ENCODE measurements at places on chromosomes 12 and 14.

DNA sequence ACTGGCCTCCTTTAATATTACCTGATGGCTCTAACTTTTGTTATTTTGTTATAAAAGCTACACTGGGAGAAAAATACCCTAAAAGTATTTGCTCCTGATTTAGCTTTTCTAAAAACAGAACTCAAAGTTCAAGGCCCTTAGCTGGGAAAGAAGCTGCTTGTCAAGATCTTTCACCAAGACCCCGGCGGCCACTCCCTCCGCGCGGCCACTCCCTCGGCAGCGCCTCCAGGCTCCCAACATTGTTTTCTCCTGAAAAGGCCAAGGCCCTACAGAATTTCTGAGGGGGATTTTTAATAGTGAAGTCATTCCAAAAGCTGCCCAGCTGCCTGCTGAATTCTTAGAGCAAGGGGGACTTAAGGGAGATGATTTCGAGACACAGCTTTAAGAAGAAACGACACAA, 96.4 kb downstream of the NTN4 start:
- DNase-seq, result no peak

DNA sequence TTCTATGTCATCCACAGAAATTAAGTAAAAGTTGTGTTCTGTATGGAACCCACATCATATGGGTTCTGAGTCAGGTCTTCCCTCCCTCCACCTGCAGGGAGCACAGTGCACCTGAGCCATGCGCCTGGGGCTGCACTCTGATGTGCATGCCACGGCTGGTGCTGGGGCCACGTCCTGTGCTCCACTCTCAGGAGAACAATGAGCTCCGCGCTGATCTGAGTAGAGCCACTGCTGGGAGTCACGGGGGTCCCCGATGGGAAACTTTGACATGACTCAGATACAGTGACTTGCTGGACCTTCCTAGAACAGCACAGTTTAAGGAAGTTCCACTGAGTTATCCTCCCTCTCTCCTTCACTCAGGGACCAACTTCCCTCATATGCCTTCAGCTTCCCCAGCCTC, 683.4 kb downstream of the TMEM121 start:
- DNase-seq, result no peak

- no peak for DNase-seq
Measured at GRCh38 chr12:45363903-45364302, 148.0 kb downstream of the ANO6 start.

DNA sequence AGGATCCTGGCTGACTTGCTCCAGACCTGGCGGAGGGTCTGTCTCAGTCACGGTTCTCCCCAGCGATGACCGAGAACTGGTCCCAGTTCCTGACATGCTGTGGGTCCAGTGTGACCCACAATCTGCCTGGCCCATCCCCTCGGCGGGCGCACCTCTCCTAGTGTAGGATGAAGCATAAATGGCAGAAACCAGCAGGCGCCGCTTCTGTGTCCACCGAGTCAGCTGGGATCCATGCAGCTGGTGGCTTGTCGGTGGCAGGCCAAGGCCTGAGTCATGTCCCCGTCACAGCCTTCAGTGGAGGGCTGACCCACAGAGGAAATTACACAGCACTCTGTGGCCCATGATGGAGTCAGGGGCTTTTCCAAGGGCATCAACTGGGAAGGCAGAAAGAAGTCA, 38.5 kb downstream of the NFKBIA start:
- DNase-seq, result peak; percentile 33

- no peak for DNase-seq
Measured at GRCh38 chr12:106580671-106581508, 1.9 kb upstream of the RFX4 start.

DNA sequence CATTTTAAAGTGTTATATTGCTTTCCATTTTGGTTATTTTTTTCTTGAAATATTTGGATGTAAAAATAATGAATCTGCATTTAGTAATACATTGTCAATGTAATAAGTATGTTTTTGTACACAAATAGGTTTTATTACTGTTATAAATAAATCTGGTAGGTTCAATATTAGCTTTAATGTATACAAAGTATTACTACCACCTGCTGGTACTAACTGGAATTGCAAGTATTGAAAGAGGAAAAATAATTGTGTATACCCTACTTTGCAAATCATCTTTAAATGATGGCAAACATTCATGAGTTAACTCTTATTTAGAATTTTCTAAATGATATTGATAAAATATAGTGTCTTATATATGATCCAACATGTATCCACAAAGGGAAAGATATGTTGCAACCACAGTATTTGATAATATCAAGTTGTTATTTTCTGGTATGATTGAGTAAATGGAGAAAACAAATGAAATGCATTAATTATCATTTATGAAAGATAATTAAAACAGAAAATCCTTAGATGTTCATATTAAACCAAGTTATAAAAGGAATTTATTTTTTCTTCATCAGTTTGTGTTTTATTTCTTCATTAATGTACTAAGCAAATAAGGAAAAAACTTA, 3.2 kb downstream of the OR4K2 start:
- DNase-seq, result peak; percentile 29

DNA sequence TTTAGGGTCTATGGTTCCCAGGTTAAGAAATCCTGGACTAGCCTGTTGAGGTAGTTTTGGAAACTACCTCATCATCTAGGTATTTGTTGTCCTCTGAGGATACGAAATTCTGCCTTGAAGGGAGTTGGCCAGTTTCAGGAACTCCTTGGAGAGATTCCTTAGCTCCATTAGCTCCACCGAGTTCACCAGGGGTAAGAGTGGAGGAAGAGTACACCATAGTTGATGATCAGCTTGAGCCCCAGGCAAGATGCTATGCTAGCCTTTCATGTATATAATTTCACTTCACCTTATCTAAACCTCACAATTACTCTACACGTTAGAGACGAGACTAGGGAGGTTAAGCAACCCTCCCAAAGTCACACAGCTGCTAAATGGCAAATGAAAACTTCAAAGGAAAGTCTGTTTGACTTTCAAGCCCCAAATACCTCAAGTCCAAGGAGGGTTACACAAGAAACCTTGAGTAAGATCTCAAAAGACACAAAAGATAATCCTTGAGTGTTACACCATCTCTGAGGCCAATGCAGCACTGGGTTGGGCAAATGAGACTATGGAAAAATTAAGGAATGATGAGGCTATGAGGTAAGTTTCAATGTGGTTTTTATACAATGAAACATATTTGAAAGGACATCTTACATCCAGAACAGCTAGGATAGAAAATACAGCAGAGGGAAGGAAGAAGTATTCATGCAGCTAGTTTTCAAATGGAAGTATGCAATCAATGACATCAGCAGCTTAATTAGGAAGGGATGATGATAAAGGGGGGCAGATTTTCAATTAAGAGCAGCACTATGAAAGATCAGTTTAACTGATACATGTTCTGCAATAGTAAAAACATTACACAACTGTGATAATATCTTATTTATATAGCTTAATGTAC, 97.2 kb upstream of the KRAS start:
- DNase-seq, result peak; percentile 92

GRCh38 chr12:102522768-102523167, 42.4 kb upstream of the IGF1 start:
- no peak for DNase-seq

DNA sequence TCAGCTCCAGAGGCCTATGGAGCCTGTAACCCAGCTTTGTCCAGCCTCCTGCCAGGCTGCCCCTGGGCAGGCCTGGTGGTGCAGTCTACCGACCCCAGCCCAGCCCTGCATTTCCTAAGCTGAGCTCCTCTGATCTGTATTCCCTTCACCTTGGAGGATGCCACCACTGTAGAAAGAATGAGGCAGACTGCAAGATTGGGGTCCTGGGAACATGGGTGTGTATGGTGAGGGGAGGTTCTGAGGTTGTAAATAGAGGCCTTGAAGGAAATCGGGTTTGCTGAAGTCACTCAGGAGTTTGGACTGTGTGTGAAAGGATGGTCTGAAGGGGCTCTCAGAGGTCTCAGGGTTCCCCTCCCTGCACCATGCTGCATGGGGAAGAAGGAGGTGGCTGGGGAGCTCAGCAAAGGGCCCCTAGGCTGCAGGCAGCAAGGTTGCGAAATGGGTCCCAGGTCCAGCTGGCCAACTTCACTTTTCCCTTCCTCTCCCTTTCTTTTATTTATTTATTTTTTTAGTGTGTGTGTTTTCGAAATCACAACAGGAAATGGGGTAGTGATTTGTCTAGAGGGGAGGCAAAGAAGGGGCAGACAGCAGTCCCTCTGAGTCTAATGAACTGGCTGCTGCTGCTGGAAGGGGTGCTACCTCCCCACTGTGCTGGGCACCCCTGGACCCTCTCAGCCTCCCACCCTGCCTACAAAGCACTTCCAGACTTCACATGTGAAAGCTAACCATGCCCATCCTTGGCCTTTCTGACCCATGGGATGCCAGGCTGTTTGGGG, 1.2 kb upstream of the LRP1-AS start:
- DNase-seq, result peak; percentile 80

DNA sequence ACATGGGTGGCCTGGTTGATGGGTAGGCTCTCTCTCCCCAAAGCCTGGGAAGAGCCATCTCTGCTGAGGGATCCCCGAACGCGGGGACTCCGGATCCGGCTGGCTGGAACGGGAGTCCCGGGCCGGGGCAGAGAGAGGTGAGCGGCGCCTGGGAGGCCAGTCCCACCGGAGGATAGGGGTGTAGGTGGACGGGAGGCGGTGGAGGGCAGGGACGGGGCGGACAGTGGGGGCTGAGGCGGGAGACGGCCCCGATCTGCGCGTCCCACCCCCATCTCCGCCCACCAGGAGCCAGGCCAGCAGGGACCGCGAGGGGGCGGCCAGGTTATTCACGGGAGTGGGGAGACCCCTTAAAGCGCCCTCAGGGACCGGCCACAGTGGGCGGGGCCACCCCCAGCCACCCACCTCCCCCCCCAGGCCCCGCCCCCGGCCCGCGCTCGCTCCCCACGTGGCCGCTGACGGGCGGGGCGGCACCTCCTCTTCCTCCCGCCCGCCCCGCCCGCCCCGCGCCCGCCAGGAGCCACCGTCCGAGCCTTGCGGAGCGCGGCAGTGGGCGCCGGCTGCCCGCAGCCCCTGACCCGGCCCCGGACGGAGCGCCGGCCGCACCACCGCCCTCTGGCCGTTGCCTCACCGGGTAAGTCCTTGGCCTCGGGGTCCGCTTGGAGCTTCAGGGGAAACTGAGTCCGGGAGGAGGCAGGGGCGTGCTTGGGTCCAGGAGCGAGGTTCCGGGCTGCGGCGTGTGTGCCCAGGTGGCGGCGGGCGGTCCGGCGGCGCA, at the start of gene INF2:
TSS of gene INF2 (plus strand) at position 510 of the 772 bp plus-strand sequence. CDS start 11,748 bp downstream, outside the sequence.
- DNase-seq, result no peak

- DNase-seq, result no peak
Measured at GRCh38 chr14:34039428-34040047, 88.7 kb upstream of the EGLN3 start.

DNA sequence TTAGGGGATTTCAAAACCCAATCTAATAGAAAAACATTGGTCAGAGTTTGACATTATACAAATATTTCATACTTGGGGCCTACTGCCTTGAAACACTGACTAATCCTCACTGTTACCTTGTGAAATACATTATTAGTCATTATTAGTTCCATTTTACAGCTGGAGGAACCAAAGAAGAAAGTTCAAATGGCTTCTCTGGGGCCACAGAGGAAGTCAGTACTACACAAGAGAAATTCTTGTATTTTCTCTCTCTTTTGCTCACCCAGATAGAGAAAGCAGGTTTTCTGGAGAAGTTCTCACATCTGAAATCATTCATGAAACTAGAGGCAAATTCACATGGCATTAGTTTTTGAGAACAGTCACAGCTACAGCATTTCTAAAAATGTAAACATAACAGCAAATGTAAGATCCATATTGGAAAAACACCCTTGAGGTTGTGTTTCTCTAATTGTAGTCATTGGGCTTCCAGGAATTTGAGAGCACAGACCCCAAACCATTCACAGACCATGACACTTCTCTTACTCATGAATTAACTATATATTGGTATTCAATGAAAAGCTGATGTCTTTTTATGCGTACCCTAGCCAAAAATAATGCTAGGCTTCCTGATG, 83.0 kb downstream of the LLPH start:
- DNase-seq, result no peak

DNA sequence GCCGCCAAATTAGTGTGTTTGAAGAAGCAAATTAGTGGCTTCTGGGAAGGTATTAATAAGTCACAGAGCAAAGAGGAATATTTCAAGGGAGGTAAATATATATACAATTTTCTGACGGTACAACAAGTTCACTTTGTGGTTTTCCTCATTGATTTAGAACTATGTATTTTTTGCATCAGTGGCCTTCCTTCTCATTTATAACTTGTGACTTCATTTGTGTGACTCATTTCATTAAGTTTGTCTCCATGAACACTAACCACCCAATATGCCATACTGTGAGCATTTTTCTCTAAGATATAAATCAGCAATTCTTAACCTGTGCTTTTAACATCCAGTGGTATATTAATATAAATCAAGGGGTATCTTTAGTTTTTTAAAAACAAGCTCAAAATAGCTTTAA, 29.3 kb upstream of the ARHGAP5 start:
- no peak for DNase-seq

DNA sequence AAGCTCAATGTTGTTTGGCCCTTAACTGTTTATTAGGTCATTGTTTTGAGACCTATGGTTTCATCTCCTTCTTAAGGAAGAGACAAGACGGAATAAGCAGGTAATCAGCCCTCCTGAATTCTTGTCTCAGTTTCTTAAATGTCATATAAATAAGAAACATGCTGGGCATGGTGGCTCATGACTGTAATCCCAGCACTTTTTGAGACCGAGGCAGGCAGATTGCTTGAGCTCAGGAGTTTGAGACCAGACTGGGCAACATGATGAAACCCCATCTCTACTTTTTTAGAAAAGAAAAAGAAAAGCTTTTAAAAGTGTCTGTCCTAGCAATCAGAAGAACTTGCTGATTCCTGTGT, 5.1 kb downstream of the MTRFR start:
- no peak for DNase-seq

DNA sequence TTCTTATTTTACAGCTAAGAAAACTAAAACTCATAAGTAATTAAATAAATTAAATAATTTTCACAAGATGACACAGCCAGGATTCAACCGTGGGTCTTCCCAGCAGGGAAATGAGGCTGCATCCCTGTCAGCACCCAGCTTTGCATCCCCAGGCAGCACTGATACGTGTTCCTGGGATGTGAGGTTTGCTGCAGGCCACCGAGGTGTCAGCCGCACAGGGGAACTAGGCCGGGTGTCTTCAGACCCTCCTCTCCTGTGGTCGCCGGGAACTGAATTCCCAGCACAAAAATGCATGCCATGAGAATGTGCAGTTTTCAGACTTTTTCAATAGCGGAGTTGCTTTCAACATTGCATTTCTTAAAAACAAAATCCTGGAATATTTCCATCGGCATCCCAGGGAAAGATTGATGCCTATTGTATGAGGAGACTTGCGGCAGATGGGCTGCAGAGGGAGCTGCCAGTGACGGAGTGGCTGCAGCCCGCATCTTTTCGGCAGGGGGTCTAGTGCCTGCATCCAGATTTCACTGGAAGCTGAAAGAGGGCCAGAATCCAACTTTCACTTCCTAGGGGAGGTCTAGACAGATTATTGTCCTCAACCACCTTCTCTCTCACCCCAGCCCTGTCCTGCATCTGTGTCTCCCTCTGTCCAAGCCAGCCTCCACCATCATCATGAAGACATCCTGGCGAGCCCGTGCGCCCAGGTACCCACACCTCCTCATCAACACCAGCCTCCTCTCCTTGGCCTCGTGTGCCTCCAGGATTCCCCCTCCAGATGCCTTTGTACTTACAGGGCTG, 12.6 kb downstream of the LRTM2 start:
- no peak for DNase-seq

- DNase-seq, result no peak
Measured at GRCh38 chr12:43099691-43100163, 452.3 kb downstream of the ADAMTS20 start.

- no peak for DNase-seq
Measured at GRCh38 chr12:53223389-53224060, 8.5 kb downstream of the RARG start.

All from MV-4-11 (cell line).